ENCODE measurements at places on chromosomes 5 and 9. TPM values are rescaled to one million over a fixed set of nuclear protein-coding genes. Genes with fewer than 3 reads are reported as not detected.

- DNase-seq: no peak
Observed at GRCh38 chr5:143065996-143066522, 295.9 kb downstream of the ARHGAP26 start.

DNA sequence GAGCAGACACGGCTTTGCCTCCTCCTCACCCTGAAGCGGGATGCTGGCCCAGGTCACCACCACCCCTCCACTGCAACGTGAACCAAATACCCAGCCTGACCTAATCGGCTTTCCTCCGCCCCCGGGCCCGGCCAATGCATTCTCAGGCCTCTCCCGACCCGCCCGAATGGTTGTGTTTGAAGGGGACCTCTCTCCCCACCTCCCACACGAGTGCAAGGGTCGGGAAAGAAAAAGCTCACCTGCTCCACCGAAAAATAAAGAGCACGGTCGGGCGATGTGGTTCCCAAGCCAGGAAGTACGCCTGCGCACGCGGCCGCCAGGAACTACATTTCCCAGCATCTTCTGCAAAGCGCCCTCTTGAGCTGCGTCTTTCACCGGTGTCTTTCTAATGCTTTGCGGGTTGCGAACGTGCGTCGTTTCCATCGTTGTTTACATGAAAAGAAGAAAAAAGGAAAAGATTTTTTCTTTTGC, at the start of gene ZNF883:
TSS of gene ZNF883 (minus strand) at position 282 of the 471 bp plus-strand sequence.
- DNase-seq: no peak

GRCh38 chr9:26326563-26326962, 566.0 kb downstream of the CAAP1 start:
- DNase-seq: no peak

- DNase-seq: peak; percentile 43
Observed at GRCh38 chr9:109117856-109118807, 1.6 kb downstream of the TMEM245 start.

DNA sequence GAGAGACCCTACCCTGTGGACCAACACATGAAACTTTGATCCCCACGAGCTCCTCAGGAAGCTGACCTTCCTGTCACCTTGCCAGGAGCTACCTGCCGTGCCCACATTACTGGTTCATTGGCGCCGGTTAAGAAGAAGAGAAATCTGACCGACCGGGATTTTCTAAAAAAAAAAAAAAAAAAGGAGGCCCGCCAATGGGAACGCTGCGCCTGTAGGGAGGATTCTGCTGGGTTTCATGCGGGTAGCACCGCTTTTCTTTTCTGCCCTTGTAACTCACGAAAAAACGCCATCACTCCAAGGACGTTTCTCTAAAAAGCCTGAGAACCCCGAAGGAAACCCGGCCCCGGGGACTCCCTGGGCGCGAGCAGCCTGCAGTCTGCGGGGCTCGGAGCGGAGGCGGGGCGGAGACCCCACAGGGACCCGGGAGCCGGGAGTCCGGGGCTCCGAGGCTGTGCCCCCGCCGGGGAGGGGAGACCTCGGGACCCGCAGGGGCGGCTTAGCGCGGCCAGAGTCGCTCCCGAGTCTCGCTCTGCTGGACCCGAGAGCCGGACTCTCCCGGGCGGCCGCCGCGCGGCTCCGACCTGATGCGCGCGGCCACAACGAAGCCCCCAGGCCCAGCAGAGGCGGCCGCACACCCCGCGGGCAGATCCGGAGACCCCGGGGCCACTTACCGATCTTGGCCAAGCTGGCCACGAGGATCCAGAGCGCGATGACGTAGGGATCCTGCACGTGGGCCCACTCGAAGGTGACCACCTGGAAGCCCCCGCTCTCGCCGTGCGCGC, 617 bp downstream of the SLC9A3 start:
- no peak for DNase-seq

DNA sequence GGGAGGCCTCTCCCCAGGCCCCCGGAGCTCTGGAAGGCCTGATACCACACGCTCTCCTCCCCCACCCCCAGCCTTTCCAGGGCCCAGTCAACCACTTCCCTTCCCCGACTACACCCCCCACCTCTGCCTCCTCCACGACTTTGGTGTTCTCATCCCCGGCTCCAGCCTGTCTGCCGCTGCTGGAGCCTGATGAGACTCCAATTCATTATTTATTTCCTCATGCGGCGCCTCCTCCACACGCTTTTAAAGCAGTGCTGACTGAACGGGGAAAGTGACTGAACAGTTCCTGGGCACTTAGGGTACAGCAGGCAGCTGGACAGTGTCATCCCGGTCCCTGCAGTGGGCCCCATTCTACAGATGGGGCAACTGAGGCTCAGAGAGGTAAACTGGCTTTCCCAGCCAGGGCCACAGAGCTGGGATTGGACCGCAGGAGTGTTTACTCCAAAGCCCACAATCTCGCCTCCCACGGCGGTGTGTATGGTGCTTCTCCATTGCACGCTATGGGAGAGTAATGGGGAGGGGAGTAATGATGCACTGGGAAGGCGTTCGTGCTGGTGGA, 15.9 kb upstream of the RPL26L1 start:
- DNase-seq: no peak

DNA sequence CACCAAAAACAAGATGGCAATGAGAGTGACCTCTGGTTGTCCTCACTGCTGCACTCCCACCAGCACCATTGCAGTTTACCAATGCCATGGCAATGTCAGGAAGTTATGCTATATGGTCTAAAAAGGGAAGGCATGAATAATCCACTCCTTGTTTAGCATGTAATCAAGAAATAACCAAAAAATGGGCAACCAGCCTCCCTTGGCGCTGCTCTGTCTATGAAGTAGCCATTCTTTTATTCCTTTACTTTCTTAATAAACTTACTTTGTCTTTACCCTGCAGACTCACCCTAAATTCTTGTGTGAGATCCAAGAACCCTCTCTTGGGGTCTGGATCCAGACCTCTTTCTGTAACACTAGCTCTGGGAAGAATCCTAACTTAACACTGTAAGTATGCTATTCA, 127.4 kb upstream of the IFNE start:
- DNase-seq: no peak

DNA sequence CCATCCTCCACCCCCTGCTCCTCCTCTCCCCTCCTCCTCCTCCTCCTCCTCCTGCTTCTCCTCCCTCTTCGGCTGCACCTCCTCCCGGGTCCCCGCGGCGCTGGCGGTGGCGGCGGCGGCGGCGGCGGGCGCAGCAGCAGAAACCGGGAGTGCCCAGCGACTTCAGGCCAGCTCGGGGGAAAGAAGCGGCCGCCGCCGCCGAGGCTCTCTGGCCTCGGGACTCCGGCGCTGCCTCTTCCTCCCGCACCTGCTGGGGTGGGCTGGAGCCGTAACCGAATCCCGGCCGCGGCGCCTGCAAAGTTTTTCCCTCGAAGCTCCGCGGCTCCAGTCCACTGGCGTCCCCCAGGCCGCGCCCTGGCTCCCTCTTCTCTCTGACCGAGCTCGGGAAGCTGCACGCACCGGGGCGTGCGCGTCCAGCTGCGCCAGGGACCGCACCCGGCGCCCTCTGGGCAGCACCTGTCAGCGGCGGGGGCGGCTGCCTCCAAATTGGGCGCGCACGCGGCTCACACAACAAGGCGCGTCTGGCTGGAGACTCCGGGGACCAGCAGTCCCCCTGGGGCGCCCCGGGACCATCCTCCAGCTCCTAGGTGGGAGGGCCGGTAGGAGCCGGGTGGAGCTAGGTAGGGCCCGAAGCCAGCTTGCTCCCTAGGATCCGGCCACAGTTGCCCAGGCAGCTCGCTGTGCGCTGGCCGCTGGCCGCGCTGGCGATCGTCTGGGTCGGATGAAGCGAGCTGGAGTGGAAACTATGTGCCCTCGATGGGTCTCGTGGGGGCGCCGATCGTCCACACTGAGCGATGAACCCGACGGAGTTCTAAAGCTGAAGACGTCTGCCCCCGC, at the start of gene MCTP1:
TSS of gene MCTP1 (minus strand) at position 523 of the 837 bp plus-strand sequence.
- DNase-seq: peak; percentile 3

Gene ZNF879
- total RNA-seq: 5.8 TPM

Gene FAM151B
- not detected for total RNA-seq

Gene IL6ST
- 214 TPM for total RNA-seq

Gene CYSRT1
- 0.44 TPM for total RNA-seq

Gene CCDC192
- total RNA-seq: not detected

All from CD8-positive, alpha-beta T cell (primary cell).